ENCODE measurements at places on chromosomes 12 and 14.

- DNase-seq = no peak
Measured at GRCh38 chr12:115763376-115763775, 514.1 kb downstream of the MED13L start.

GRCh38 chr14:96112032-96112431, 72.9 kb downstream of the C14orf132 start:
- no peak for DNase-seq

DNA sequence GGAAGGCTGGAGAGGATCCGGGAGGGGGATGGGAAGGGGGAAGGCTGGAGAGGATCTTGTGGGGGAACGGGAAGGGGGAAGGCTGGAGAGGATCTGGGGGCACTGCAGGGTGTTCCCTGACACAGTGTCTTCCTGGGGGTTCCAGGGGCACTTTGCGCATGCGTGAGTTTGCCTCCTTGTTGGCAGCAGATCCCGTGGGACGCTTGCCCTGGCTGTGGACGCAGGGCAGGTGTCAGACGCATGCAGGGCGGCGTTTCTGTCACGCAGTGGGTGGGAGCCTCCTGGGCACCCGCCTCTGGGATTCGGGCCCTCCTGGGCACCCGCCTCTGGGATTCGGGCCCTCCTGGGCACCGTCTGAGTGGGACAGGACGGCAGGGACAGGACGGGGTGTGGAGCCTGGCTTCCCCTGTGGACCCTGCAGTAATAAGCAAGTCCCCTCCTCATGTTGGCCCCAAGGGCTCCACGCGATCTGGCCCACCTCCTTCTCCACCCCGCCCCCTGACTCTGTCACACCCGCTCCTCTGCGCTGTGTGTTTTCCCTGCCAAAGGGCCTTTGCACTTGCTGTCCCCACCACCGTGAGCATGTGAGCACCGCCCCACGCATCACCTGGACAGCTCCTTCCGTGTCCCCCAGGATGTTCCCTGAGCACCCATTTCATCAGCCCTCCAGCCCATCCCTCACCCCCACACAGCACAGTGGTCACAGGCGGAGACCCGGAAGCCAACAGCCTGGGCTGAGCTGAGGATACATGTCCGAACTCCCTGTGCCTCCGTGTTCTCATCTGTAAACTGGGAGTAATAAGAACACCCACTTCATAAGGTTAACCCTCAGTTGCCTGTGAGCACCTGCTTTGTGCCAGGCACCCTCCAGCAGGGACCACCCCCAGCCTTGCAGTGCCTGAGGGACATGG, 4.4 kb downstream of the MMP17 start:
- DNase-seq = no peak

GRCh38 chr14:90605430-90605829, 208.6 kb downstream of the CALM1 start:
- no peak for DNase-seq

DNA sequence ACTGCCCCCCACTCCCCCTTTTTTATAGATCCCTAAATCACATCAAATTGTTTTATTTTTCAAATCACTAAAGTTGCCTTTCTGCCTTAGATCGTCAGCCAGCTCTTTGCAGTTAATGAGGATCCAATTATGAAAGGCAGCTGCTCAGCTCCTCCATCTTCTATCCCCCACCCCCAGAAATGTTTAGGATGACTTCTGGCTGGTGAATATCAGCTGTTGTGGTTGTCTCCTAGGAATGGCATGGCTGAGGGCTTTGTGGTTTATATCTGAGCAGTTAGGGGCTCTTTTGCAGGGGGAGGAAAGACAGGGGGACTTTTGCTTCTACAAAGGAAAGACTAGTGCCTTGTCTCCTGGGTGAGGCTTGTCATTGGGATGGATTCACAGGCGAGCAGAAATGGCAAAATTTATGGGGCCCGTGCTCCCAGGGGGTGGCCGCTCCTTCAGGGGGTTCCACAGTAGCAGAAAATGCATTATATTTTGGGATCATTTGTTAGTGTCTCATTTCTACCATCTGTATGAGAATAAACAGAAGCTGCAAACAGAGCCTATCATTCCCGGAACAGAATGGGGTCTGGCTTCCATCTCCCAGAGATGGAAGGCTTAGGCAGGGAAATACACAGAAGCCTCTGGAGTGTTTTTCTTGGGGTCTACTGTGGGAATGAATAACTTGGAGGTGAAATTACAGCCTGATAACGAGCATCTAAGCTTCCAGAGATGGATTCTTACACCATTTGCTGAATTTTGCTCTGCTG, 6.5 kb downstream of the JDP2 start:
- no peak for DNase-seq

DNA sequence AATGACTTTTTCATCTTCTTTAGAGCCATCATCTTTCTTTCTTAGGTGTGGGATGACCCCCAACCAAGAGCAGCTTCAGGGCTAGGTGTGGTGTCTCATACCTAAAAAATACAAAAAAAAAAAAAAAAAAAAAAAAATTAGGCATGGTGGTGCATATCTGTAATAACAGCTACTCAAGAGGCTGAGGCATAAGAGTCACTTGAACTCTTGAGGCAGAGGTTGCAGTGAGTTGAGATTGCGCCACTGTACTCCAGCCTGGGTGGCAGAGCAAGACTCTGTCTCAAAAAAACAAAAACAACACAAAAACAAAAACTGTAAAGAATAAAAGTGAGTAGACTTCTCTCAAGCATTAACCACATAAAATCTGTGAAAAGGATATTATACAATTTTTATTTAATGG, 8.0 kb upstream of the ATF7IP start:
- no peak for DNase-seq

- no peak for DNase-seq
Measured at GRCh38 chr12:6934110-6934509, 6.4 kb downstream of the ATN1 start.

All from stimulated activated CD8-positive, alpha-beta memory T cell treated with anti-CD3 and anti-CD28 coated beads, Interleukin-2, amount 100 ng/mL, for 1 hour (primary cell).